Activated T-cell treated with anti-CD3 and anti-CD28 coated beads, Interleukin-2, amount 50 U/mL, for 24 hours (primary cell): ENCODE measurements at places on chromosomes 2 and 18.
A peak's percentile ranks its signal among the peaks of the same experiment; 100 is the strongest.

- no peak overlapping the region for H3K4me3 ChIP-seq
- H3K36me3 ChIP-seq, result peaks cover 25% of the 10 kb centered on the region
- H3K4me1 ChIP-seq, result peaks cover 91% of the 10 kb centered on the region
- no peaks in the 10 kb centered on the region for H3K27me3 ChIP-seq
Observed at GRCh38 chr2:12725233-12726187, 8.8 kb downstream of the TRIB2 start.

- DNase-seq, result no peak
- no peak overlapping the region for H3K4me3 ChIP-seq
- H3K4me1 ChIP-seq, result peaks cover 36% of the 10 kb centered on the region
- peak overlapping the region; percentile 94 for H3K27ac ChIP-seq
- H3K27me3 ChIP-seq, result no peaks in the 10 kb centered on the region
- peaks cover 8% of the 10 kb centered on the region for H3K36me3 ChIP-seq
Observed at GRCh38 chr2:8154270-8154669, 527.6 kb upstream of the ID2 start.

GRCh38 chr2:46269001-46269400, 28.2 kb upstream of the EPAS1 start:
- DNase-seq, result no peak
- no peaks in the 10 kb centered on the region for H3K27me3 ChIP-seq
- H3K27ac ChIP-seq, result no peak overlapping the region
- H3K4me1 ChIP-seq, result peaks cover 23% of the 10 kb centered on the region
- no peak overlapping the region for H3K4me3 ChIP-seq

GRCh38 chr2:77322431-77322830, 199.7 kb downstream of the LRRTM4 start:
- no peaks in the 10 kb centered on the region for H3K27me3 ChIP-seq
- DNase-seq, result no peak
- H3K27ac ChIP-seq, result no peak overlapping the region
- H3K4me3 ChIP-seq, result no peak overlapping the region
- no peaks in the 10 kb centered on the region for H3K36me3 ChIP-seq

DNA sequence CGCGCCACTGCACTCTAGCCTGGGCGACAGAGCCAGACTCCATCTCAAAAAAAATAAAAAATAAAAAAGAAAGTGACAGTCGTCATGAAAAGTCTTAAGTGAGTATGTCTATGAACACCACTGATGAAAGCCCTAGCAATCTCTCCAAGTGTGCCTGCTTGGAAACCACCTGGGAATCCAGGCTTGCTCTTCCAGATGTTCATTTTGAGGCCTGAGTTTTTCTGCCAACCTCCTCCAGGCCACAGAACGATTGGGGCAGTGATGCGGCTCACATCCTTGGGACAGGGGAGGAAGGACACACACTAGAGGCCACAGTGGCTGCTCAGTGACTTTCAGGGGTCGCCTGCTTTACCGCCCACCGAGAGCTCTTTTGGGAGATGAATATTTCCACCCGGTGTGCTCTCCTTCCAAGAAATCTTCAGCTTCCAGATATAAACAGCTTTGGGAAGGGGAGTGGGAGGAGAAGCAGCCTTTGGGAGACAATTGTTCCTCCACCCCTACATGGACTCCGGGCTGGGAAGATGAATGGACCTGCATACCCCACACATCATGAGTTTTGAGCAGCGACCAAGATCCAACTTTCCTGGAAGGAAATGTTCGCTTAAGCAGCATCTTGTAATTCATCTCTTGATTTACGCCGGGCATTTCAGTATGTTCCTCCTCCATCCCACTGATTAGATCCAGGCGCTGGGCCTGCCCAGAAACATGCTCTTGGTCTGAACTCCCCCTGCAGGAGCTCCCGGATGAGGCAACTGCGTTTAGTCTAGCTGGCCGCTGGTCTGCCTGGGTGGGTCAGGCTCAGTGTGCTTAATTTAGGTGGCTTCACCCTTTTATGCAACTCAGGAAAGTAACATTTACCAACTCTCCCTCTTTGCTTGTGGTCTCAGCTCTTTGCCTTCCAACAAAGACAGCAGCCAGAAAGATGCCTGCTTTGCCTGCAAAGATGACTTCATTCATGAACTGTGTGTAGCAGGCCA, 6.2 kb upstream of the ARMC9 start:
- no peak overlapping the region for H3K27ac ChIP-seq
- no peak overlapping the region for H3K4me3 ChIP-seq
- H3K4me1 ChIP-seq, result no peaks in the 10 kb centered on the region
- no peaks in the 10 kb centered on the region for H3K36me3 ChIP-seq

DNA sequence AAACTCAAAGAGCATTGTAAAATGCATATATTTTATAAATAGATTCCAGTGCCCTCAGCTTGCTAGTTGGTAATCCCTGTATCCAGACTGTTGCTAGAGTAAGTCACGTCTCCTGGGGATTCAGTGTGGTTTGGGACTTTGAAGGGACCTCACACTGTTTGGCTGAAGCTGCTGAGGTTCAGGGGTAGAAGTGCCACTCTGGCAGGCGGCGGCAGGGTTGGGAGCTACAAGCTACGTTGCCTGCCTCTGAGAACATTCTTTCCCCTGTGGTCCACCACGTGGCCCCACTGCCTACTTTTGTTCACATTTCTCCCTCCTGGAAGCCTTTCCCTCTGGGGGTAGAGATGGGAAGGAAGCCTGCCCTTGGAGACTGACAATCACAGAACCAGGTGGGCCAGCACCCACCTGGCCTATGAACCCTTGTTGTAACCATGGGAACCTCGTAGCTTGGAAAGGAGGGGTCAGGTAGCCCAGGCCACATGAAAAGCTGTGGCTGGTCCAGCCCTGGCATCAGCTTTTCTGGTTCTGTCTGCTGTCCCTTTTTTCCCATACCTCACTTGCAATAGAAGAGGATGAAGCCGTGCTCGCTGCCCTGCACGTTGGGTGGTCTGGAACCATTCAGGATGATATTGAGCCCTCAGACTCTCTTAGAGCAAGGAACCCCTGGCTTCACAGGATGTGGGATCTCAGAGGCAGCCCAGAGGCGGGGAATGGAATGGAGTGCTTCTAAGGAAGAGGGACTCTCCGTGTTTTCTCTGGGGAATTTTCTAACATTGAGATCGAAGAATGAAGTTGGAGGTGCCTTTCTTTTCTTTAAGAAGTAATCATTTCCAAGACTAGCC, 2.9 kb downstream of the RNF144A start:
- H3K27me3 ChIP-seq, result no peaks in the 10 kb centered on the region
- peak overlapping the region; percentile 6 for H3K27ac ChIP-seq
- DNase-seq, result no peak
- peak overlapping the region; percentile 79 for H3K4me3 ChIP-seq
- peaks cover 44% of the 10 kb centered on the region for H3K36me3 ChIP-seq

DNA sequence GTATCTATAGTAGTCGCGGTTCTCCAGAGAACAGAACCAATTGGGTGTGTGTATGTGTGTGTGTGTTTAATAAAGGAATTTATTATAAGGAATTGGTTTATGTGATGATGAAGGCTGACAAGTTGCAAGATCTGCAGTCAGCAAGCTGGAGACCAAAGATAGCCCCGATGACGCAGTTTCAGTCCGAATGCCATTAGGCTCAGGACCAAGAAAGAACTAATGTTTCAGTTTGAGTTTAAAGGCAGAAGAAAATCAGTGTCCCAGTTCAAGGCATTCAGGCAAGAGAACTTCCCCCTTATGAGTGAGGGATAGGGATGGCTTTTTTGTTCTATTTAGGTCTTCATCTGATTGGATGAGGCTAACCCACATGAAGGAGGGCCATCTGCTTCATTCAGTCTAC, 221.6 kb downstream of the HNMT start:
- DNase-seq, result no peak
- H3K27ac ChIP-seq, result no peak overlapping the region
- no peaks in the 10 kb centered on the region for H3K27me3 ChIP-seq
- H3K4me3 ChIP-seq, result no peak overlapping the region
- H3K36me3 ChIP-seq, result no peaks in the 10 kb centered on the region

DNA sequence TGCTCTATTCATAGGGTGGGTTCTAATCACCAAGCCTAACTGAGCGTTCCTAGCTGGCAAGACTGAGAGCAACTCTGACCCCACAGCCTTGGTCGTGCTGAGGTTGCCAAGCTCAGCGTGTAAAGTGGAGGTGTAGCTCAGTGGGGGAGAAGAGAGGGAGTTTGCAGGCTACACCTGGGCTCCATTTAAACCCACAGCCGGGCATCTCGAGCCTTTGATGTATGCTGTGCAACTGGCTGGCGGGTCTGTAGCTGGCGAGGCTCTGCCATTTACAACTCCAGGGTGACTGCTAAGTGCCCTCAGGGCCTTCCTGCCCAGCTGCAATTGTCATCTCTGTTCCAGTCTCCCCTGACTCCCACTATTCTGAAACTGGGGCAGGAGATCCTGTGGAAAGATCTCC, 20.0 kb upstream of the CHRNA1 start:
- DNase-seq, result no peak
- H3K4me3 ChIP-seq, result no peak overlapping the region
- H3K27me3 ChIP-seq, result no peaks in the 10 kb centered on the region
- peaks cover 35% of the 10 kb centered on the region for H3K4me1 ChIP-seq
- H3K27ac ChIP-seq, result no peak overlapping the region
- no peaks in the 10 kb centered on the region for H3K36me3 ChIP-seq

- H3K36me3 ChIP-seq, result no peaks in the 10 kb centered on the region
- no peak overlapping the region for H3K4me3 ChIP-seq
- H3K27ac ChIP-seq, result no peak overlapping the region
- no peaks in the 10 kb centered on the region for H3K27me3 ChIP-seq
- no peak for DNase-seq
- H3K4me1 ChIP-seq, result peaks cover 34% of the 10 kb centered on the region
Observed at GRCh38 chr18:38575648-38576047, 1010.0 kb upstream of the CELF4 start.

- H3K27me3 ChIP-seq, result no peaks in the 10 kb centered on the region
- peak; percentile 43 for DNase-seq
- no peaks in the 10 kb centered on the region for H3K4me1 ChIP-seq
- no peak overlapping the region for H3K4me3 ChIP-seq
Observed at GRCh38 chr2:237026981-237027711, 58.5 kb upstream of the COPS8 start.

GRCh38 chr18:3529077-3529476, 79.1 kb downstream of the TGIF1 start:
- H3K36me3 ChIP-seq, result no peaks in the 10 kb centered on the region
- no peak for DNase-seq
- no peak overlapping the region for H3K27ac ChIP-seq
- H3K4me3 ChIP-seq, result no peak overlapping the region
- H3K4me1 ChIP-seq, result peaks cover 17% of the 10 kb centered on the region

DNA sequence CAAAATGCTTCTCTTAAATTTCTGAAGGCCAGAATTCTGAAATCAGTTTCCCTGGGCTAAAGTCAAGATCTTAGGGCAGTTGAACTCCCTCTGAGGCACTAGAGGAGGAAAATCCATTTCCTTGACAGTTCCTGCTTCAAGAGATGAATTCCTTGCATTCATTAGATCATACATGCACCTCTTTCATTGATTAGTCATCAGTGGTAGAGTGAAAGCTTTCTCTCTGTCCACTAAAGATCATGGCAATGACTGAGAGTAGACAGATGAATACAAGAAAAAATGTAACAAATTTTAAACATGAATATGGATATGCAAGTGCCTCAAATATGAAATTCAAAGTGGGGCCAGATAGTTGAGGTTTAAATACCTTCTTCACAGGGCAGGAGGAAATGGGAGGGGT, 693.4 kb upstream of the TMEFF2 start:
- H3K27me3 ChIP-seq, result no peaks in the 10 kb centered on the region
- H3K36me3 ChIP-seq, result no peaks in the 10 kb centered on the region
- no peak overlapping the region for H3K27ac ChIP-seq
- H3K4me1 ChIP-seq, result no peaks in the 10 kb centered on the region

DNA sequence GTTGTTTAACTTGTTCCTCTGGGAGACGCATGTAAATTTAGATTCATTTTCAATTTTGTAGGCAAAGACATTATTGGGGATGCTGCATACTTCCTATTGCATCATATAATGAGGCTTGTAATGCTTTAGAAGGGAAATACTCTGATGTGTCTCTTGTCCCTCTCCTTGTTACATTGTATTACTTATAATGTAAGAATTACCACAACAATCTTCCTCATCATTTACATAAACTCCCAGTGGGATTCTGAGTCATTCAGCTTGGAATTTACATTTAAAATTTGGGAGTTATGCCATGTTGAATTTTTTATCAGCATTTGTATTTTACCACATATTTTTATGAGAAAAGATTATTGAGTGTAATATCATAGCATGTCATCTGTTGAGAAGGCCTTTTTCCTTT, 963.4 kb upstream of the NRXN1 start:
- no peak for DNase-seq
- H3K36me3 ChIP-seq, result no peaks in the 10 kb centered on the region
- H3K27me3 ChIP-seq, result no peaks in the 10 kb centered on the region
- H3K27ac ChIP-seq, result no peak overlapping the region
- H3K4me1 ChIP-seq, result no peaks in the 10 kb centered on the region

GRCh38 chr2:231058761-231059550, 2.3 kb downstream of the PSMD1 start:
- H3K27ac ChIP-seq, result peak overlapping the region; percentile 100
- peak overlapping the region; percentile 95 for H3K4me3 ChIP-seq
- no peak for DNase-seq

DNA sequence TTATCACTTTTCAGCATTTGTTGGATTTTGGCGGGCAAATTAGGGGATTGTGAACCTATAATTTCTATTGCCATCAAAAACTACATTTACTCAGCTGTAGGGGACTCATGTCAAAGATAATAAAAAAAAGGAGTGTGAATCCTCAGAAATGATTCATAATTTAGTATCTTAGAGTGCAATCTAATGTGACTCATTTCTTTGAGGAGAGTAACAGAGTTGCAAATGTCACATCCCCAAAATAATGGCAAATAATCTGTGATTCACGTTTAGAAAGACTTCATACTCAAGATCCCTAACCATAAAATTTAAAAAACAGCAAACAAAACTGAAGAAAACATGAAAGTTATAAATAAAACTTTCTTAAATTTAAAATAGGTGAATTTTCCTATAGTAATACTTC, 373.0 kb downstream of the CDH2 start:
- H3K27ac ChIP-seq, result no peak overlapping the region
- no peak for DNase-seq
- H3K27me3 ChIP-seq, result no peaks in the 10 kb centered on the region
- H3K36me3 ChIP-seq, result no peaks in the 10 kb centered on the region
- H3K4me1 ChIP-seq, result no peaks in the 10 kb centered on the region
- no peak overlapping the region for H3K4me3 ChIP-seq

GRCh38 chr2:197198890-197199289, 111.7 kb downstream of the ANKRD44 start:
- H3K4me3 ChIP-seq, result peak overlapping the region; percentile 83
- no peaks in the 10 kb centered on the region for H3K27me3 ChIP-seq
- DNase-seq, result peak; percentile 79
- H3K36me3 ChIP-seq, result peaks cover 34% of the 10 kb centered on the region
- H3K27ac ChIP-seq, result peak overlapping the region; percentile 97

GRCh38 chr2:100954044-100954420, 48.1 kb upstream of the RPL31 start:
- H3K27ac ChIP-seq, result peak overlapping the region; percentile 61
- no peaks in the 10 kb centered on the region for H3K27me3 ChIP-seq
- DNase-seq, result no peak
